A673 (cell line): ENCODE measurements at places on chromosomes 7 and 10. TPM values are rescaled to one million over a fixed set of nuclear protein-coding genes. Genes with fewer than 3 reads are reported as not detected.

- peak; percentile 67 for DNase-seq
These were observed 27.7 kb downstream of the MGMT start for GRCh38 chr10:129494740-129495139.

- no peak for DNase-seq
These were observed 16.5 kb upstream of the LMTK2 start for GRCh38 chr7:98090116-98090515.

Gene TCERG1L
- 16.3 and 18.4 TPM in 2 replicates for total RNA-seq

GRCh38 chr10:71627956-71628355 lies 91.6 kb downstream of the C10orf105 start:
- DNase-seq = no peak

GRCh38 chr7:85336086-85336485 lies 149.2 kb upstream of the SEMA3D start:
- DNase-seq = no peak

Gene SPDYE5
- not detected in 2 replicates for total RNA-seq

Gene GARIN1A
- 1.8 and 2.2 TPM in 2 replicates for total RNA-seq

Gene GPR85
- total RNA-seq = 0.32 TPM in 1 of 2 replicates, not detected in the other

Gene PALD1
- 9.0 and 9.9 TPM in 2 replicates for total RNA-seq

Gene PDLIM1
- total RNA-seq = 0.32 and 0.74 TPM in 2 replicates

GRCh38 chr7:106151459-106152312 lies 39.6 kb upstream of the SYPL1 start:
- no peak for DNase-seq

GRCh38 chr7:139825666-139826290 lies 3.3 kb upstream of the TBXAS1 start:
- DNase-seq = no peak

GRCh38 chr7:98294798-98295382 lies 13.4 kb downstream of the BRI3 start:
- peak; percentile 72 for DNase-seq

DNA sequence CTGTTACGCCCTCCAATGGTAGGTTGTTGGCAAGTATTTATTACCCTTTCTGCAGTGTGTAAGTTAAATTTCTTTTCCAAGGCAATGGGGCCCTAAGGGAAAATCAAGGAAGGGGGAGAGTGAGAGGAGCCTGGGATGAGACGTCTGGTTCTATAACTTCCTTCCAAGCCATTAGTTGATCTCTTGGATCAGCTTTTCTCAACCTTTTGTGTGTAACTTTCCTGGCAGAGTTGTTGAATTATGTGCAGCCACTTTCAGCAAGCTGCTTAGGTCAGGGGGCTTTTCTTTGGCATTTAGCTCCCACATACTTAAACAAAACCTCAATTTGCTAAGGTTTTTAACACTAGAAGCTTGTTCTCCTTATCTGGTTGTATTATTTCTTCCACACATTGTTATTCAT lies 127.1 kb downstream of the NXPH1 start:
- DNase-seq = no peak

Gene ABCB4
- 0.15 TPM in 1 of 2 replicates, not detected in the other for total RNA-seq

DNA sequence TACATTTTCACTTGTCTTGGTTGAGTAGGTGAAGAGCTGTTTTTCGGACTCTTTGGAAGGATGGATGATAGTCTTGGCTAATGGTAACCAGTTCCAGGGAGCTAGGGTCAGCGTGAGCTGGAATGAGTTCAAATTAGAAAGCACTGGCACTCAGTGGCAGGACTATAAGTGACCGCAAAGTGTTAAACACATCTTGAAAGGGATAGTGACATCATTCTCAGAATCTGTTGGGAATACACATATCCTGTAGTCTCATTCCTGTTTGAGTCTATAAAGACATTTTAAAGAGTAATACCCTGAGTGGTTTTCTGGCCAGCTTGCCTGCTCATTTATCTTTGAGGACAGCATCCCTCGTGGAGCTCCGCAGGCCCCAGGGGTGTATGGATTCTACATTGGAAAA lies 56.7 kb upstream of the TMEM248 start:
- DNase-seq = no peak
